ENCODE measurements at places on chromosomes 3 and 15.
A peak's percentile ranks its signal among the peaks of the same experiment; 100 is the strongest.

- no peak for DNase-seq
Measured at GRCh38 chr15:32878869-32879805, 161.3 kb downstream of the GREM1 start.

- DNase-seq = no peak
Measured at GRCh38 chr15:70875001-70875782, 17.0 kb downstream of the THAP10 start.

DNA sequence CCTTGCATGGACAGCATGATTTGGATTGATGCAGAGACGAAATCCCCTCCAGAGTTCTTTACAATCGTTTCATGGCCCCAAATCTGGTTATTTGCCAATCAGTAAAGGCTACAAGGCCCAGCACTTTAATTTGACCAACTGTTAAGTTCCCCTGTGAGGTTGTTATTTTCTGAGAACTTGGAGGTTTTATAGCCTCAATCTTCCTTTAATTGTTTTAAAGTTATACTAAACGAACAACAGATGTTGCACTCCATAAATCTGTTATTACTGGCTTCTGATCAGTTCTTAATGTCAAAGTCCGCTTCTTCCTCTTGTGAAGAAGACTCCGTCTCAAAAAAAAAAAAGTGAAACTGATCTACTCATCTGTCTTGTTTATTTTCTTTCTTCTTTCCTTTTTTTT, 30.8 kb downstream of the LARP6 start:
- no peak for DNase-seq

- DNase-seq = peak; percentile 27
Measured at GRCh38 chr3:177284383-177284881, 87.2 kb upstream of the TBL1XR1 start.

- DNase-seq = peak; percentile 81
Measured at GRCh38 chr3:23944861-23945662, at the start of gene NR1D2. Gene NR1D2 (plus strand): TSS chr3:23945286. CDS start chr3:23945579, 293 bp downstream.

GRCh38 chr3:11272906-11273574, 843 bp downstream of the ATG7 start:
- DNase-seq = peak; percentile 20

DNA sequence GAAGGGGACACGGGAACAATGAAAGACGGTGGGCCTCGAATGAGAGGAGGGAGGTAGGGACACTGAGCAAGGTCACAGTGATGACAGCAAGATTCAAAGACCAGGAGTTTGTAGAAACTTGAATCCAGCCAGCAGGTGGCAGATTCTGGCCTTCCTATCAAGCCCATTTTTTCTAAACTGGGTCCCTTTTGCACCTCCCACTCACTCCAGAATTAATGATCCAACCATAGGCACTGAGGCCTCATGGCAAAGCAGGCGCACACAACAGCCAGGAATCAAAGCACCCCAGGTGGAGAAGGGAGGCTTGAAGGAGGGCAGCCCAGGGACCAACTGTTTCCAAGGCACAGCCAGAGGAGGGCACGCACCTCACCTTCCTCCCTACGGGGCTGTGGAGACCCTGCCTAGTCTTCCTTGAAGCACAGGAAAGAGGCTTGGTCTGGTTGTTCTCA, 90.2 kb downstream of the ANP32A start:
- DNase-seq = peak; percentile 13

GRCh38 chr3:31575448-31575847, 42.7 kb downstream of the STT3B start:
- no peak for DNase-seq

DNA sequence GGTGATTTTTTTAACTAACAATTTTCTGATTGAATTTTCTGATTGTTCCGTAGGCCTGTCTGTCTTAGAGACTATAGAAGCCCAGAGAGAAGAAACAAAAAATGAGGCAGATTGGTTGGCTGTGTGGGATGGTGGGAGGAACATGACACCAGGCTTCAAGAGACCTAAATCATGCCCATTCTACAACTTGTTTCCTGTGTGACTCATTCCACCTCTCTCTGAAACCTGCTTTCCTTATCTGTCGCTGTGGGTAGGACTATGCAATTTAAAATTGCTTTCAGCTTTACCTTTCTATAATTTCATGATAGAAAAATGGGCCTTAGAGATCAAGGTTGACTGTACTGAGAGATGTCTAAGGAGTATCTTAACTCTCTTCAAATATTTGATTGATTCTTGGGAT, 44.5 kb downstream of the OXNAD1 start:
- DNase-seq = peak; percentile 46

- peak; percentile 22 for DNase-seq
Measured at GRCh38 chr15:52683580-52683979, 4.4 kb upstream of the ATOSA start.

DNA sequence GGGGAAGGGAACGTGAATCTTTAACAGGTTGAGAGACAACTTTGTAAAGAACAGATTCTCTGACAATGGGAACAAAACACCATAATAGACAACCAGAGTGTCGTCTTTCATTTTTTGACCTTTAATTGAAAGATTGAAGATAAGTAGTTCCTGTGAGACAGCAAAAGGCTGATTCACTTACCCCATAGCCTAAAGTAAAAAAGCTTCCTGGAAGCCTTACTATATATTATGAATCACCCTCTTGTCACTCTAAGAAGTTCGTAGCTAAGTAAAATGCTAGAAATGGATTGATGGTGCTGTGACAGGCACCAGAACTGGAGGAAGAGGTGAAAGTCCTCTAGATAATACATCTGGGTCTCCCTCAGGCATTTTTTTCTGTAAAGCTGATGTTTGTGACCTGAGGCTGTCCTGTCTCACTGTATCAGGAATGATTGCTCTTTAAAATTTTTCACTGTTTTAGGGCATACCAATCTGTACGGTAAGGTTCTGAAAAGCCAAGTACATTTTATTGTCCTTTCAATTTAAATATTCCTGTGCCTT, 824.6 kb upstream of the SEMA6D start:
- DNase-seq = no peak

DNA sequence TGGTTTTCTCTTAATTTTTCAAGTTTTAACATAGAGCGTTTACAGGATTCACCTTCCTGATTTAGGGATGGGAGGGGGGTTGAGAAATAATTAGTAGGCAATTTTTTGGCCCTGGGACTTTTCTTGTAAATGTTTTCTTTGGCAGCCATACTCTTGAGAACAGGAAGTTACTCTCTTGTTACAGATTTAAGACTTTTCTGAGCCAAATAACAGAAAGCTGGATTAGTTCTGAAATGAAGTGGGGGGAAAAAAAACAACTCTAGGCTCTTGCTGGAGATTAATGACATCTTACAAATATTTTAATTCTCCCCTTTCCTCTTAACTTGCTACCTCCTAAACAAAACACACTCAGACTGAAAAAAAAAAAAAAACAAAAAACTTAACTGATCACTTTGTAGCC, 13.8 kb upstream of the POLR2M start:
- no peak for DNase-seq

- no peak for DNase-seq
Measured at GRCh38 chr3:50516440-50516871, 13.0 kb upstream of the CACNA2D2 start.

DNA sequence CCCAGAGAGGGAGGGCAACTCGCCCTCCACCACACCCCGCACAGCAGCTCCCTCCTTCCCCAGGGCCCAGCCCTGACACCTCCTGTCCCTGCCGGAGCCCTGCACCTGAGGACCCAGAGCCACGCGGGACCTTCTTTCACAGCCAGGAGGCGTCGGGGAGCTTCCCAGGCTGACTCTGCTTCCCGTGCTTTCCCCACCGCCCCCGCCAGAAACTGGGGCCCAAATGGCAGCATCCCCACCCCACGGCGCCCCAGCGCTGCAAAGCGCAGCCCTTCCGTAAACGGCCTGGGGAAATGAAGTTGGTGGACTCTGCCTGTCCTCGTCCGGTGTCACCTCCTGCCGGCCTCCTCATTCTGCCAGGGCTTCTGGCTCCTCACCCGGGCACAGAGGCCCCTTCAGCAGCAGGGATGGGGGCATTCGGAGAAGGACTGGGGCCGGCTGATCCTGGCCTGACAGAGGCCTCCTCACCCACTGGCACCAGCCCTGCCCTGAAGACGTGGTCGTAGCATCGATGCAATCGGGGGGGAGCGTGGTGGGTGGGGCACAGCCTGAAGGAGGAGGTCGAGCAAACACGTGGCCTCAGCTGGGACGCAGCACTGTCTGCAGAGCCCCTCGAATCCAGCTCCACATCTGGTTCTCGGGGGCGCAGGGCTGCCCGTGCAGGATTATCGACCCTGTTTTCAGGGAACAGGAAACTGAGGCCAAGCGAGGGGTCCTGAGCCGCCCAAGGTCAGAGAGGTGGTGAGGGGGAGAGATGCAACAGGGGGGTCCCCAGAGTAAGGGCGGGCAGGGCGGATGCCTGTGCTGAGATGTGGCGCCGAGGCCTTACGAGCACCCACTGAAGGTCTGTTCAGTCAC, 235.4 kb downstream of the XXYLT1 start:
- DNase-seq = no peak

DNA sequence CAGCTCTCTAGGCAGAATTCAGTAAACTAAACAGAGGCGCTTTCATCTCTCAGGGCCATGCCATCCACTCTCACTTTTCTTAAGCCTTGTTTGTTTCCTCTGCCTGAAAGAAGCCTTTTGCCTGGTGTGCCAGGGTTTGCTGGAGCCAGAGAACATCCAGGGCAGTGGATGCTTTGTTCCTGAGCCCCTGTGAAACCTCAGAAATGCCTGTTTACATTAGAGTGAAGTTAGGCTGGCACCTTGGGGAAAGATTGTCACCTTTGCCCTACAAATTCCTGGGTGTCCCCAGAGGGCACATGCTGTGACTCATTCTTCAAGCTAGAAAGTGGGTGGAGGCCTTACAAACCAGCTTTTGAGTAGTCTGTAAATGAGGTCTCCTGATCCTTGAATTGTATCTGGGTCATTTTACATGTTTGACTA, 10.7 kb upstream of the TRAK1 start:
- DNase-seq = no peak

DNA sequence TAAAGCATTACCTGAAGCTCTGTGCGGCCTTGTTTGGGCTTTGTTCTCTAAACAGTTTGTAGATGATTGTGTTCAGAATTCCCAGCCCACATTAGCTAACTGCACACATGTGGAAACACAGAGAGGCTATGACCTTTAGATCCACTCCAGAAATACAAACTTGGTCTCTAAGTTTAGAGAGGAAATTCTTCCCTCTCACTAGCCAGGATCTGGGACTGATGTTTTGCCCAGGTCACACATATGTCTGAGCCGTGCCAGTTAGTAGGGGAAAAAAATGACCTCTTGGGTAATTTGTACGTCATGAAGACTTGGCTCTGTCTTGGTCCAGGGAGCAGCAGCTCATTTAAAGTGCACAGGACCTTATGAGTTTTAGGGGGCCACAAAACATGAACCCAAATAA, 223.1 kb downstream of the RBMS3 start:
- DNase-seq = no peak

- DNase-seq = no peak
Measured at GRCh38 chr3:168796339-168796738, 700.6 kb upstream of the GOLIM4 start.

DNA sequence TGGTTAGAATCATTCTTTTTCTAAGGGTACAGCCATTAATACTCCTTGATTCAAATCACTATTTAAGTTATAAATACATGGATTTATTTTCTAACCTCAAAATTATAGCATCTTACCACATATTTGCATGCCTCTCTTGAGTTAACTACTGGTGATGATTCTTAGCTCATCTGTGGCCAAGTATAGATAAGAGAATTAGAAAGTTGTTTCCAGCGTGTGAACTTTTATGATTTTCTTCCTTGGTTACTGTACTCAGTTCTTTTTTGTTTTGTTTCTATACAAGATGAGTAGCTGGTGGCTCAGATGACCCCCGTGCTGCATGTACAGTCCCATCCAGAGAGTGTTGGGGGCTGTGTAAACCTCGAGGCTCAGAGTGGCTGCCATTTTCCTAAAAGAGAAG, 124.6 kb downstream of the IGF1R start:
- DNase-seq = no peak

- DNase-seq = no peak
Measured at GRCh38 chr3:155302481-155302880, 9.0 kb upstream of the STRIT1 start.

DNA sequence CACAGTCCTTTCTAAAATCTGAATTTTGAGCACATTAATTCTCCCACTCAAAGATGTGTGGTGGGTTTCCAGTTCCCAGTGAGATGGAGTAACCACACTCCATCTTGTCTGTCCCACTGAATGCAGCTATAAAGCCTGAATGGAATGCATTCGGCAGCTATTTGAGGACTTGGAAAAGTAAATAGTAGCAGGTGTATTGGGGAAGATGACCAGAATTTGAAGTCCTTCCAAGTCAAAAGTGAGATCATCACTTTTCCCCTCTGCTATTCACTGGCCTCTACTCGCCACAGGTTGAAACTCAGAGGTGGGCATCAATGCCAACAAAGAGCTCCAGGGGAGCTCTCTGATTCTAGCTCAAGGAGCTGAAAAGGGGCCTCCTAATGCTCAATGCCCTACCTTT, 8.1 kb upstream of the GNB5 start:
- DNase-seq = no peak

GRCh38 chr15:49621401-49621811, 558 bp downstream of the DTWD1 start:
- DNase-seq = no peak

DNA sequence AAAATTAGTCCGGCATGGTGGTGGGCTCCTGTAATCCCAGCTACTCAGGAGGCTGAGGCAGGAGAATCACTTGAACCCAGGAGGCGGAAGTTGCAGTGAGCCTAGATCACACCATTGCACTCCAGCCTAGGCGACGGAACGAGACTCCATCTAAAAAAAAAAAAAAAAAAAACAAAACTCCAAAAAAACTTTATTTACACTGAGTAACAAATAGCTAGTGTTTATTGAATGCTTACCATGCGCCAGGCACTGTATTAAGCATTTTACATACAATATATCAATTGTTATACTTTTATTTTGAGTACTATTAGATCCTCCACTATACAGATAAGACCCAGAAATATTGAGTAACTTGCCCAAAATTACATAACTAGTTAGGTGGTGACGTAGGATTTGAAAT, 17.4 kb upstream of the ARIH1 start:
- DNase-seq = no peak

DNA sequence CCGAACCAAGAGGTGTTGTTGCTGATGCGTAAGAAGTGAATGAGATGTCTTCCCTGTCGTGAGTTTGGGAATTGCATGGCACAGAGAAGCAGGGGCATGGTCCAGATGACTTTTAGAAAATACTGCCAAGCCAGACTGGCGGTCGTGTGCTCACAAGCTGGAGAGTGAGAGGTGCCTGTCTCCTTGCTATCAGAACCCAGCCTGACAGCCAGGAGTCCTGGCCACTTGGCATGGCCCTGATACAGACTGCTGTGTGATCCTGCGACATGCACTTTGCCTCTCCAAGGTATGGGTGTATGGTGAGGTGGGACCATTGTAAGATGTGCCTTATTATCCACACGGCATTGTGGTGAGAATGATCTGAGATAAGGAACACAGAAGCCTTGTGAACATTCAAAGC, 93.0 kb downstream of the SMAD3 start:
- DNase-seq = no peak

DNA sequence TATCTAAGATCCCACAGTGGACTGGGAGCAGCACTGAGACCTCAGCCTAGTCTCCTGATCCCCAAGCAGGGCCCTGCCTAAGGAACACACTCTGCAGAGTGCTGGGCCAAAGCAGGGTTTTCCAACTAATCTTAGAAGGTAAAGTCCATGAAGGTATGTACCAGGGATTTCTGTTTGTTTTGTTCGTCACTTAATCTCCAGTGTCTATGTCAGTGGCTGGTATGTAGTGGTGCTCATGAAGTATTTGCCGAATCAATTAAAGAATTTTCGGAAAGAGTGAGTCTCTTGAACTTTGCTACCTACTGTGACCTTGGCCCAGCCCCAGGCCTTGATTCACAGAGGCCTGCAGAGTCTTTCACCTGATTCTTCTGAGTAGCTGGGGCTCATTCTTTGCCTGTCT, 1.7 kb downstream of the DUOX1 start:
- DNase-seq = no peak

GRCh38 chr3:169764312-169764881, 463 bp downstream of the TERC start:
- DNase-seq = peak; percentile 74

Data from CD4-positive, alpha-beta T cell treated with Interleukin-1 beta for 1 hour (primary cell).